ENCODE measurements at places on chromosomes 11 and 22.
A peak's percentile ranks its signal among the peaks of the same experiment; 100 is the strongest.

- DNase-seq: peak; percentile 71
Observed at GRCh38 chr22:30435674-30436126, 10.1 kb downstream of the MTFP1 start.

- DNase-seq: no peak
Observed at GRCh38 chr11:12126344-12127019, 16.1 kb downstream of the MICAL2 start.

- no peak for DNase-seq
Observed at GRCh38 chr22:29158546-29158945, 47.1 kb upstream of the EMID1 start.

DNA sequence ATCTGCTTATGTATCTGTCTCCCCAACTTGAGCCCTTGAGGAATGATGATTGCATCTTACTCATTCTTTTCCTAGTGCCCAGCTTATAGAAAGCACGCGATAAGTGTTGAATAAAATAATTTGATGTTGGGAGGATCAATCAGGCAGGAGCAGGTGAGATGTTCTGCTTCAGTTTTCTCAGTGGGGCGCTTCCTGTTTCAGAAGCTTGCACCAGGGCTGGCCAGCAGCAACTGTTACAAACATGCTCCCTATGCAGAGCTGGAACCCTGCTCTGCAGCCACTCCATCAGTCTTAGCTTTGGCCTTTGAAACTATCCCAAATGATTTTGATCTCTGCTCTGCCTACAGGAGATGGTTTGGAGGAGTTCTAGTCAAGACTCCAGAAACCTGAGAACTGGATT, 3.9 kb downstream of the ENDOD1 start:
- no peak for DNase-seq

DNA sequence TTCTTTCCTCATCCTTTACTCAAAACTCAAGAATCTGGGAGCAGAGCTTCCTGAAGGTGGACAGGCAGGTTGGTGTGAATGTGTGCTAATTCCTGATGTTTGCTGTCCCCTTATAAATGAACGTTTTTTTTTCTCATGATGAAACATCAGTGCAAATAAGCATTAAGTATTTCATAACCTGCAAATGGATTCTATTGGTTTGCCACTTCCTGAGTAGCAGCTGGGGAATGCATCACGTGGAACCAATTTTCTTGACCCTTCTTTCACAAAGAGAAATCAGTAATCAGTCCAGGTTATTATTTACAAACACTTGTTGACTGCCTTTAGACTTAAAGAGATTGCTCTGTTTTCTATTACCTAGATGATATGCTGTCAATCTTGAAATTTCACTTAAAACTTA, 40.1 kb upstream of the SCN3B start:
- DNase-seq: no peak

GRCh38 chr11:105673089-105673488, 63.2 kb downstream of the GRIA4 start:
- no peak for DNase-seq

GRCh38 chr11:108973402-108974162, 308.7 kb downstream of the DDX10 start:
- DNase-seq: no peak

DNA sequence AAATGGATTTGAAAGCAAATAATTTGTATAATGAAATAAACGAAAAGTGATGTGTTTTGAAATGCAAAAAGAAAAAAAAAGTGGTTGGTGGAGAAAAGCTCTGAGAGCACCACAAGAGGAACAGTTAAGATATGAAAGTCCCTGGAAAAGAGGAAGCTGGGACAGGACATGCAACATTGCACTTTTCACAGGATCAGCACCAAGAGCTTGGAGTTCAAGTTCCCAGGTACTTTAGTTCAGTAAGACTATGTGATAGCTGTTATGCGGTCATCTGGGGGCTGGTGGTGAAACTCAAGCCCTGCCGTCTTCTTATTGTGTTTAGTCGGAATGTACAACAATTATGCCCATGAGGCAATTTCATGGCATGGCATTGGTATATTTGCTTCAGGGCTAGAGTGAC, 17.1 kb upstream of the MS4A4A start:
- DNase-seq: no peak

All from activated T-cell treated with anti-CD3 and anti-CD28 coated beads, Interleukin-2, amount 50 U/mL, for 4 hours (primary cell).